NB4 (cell line): ENCODE measurements at places on chromosomes 7 and 10.

- no peak for DNase-seq
Measured at GRCh38 chr7:104963378-104963990, 50.5 kb upstream of the KMT2E start.

GRCh38 chr7:28643188-28643569 lies 230.9 kb downstream of the CREB5 start:
- DNase-seq: no peak

DNA sequence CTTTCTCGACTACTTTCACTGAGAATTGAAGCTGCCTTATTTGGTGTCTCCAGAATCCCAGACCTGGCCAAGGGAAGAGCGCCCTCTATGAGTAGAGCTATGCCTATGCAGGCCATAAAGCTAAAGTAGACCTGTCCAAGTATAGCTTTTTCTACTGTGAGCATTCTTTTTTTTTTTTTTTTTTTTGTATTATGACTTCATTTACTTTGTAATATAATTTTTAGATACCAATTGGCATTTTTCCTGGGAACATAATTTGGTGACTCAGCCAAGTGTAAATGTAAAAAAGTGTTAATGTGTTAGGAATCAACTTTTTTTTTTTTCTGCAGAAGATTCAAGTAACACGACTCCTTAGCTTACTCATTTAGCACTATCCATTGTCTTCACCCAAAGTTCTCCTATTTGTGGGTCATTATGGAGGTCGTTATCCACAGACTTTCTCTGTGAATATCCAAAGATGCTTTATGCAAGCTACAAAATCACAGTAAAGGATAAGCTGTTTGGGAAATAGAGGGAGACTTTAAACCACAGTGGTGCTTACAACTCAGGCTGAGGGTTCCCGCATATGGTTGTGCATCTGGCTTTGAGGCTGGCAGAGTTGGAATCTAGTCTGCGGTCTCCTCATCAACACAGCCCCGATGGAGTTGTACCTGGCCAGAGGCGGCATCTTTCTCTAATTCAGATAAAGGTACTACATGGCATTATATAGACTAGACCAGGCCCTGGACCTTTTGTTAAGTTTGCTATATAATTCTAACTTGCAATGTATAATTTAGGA lies 1040.2 kb upstream of the SORCS1 start:
- DNase-seq: peak; percentile 56

- no peak for DNase-seq
Measured at GRCh38 chr10:27654284-27654683, 91.3 kb downstream of the MKX start.

DNA sequence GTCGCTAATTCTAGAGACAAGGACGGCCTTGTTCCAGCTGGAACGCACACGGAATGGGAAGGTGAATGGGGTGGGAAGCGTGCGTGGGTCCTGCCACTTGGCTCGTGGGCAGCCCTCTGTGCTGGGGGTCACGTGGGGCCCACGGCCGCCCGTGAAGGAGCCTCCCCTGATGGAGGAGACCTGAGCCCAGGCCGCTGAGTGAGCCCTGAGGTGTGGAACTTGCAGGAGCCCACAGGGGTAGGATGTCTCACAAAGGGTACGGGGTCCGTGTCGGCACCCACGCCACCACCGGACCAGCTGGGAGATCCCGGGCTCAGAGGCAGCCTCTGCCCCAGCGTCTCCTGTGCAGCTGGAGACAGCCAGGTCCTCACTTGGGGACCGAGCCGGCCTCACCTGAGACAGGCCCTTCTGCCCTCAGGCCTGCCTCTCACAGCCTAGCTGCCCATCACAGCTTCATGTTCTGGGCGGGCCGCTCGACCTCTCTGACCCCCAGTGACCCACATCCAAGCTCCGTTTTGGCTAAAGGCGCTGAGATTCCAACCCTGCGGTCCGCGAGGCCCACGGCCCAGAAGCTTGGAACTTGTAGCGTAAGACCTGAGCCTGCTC lies 84.8 kb downstream of the FOXL3 start:
- no peak for DNase-seq

DNA sequence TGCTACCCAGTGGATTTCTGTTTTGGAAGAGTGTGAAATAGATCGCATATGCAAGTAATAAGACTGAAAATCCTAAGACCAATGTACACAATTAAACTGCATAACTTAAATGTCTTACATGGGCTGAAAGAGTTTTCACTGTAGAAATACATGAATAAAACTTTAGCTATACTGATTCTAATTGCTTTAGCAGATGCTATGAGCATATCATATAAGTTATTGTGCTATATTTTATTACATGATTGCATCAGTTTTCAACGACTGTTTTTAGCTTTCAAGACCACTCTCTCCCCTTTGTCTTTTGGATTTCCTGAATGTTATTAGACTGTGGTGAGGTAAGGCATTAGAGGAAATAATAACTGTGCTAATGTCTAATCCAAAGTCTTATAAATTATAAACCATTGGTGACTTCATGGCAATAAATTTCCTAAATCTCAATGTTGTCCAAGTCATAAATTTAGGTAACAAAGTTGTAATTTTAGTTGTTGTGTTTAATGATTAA lies 124.5 kb downstream of the SEMA3A start:
- DNase-seq: no peak

DNA sequence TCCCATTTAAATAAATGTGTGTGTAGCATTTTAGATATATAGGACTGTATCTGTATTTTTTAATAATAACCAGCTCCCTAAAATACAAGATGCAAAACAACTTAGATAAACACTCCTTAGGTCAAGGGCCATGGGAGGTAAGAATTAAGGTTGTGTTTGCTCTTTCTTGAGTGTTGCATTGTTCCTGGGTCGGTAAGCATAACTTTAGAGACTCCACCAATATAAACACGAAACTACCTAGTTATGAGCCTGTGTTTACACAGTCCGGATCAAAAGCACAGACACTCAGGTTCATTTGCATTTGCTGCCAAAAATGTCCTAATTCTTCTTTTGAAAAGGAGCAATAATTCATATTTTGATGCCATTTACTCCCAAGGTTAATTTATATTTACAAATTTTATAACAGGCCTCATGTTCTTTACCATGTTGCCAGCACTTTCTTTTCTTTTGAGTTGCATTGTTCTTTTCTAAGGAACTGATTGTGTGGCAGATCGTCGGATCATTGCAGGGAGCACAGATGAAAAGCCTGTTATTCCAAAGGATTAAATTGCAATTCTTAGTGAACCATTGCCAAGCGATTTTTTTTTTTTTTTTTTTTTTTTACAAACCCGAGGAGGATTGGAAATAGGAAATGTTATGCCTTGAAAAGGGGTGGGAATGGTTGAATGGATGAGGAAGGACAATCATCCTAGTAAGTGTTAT lies 45.8 kb upstream of the GLCCI1 start:
- no peak for DNase-seq

GRCh38 chr10:77692782-77693181 lies 55.2 kb upstream of the KCNMA1 start:
- no peak for DNase-seq

- DNase-seq: no peak
Measured at GRCh38 chr7:92729172-92729571, 107.2 kb downstream of the CDK6 start.

DNA sequence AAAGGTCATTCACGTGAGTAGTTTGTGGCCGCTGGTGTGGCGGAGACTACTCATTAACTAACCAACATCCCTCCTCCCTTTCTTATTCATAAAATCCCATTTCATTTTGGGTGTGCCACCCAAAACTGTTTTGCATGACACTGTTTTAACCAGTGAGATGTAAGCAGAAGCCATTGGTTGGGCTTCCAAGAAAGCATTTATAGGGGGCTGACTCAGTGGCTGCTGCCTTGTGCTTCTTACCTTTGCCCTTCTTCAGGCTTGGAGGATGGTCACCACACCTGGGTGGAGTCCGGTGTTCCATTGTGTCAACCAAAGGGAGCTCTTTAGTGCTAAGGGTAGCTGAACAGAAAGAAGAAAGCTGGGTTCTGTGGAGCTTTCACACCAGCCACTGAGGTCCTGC lies 37.2 kb upstream of the EPC1 start:
- no peak for DNase-seq

DNA sequence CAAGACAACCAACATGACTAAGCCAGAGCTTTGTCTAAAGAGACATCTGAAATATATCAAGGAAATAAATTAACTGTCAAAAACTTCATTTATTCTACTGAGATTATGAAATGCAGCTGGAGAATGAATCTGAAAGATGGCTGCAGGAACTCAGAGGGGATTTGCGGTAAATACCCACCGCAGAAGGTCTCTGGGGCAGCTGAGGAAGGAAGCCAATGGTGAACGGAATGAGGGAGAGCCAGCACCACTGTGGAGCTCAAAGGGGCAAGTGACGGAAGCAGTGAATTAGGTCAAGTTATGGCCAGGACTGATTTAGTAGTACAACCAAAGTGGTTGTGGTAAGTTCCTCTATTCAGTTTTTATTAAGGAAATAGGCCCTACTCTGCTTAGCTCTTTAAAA lies 215.3 kb upstream of the GLI3 start:
- DNase-seq: peak; percentile 62

GRCh38 chr10:63901881-63902280 lies 380.7 kb downstream of the REEP3 start:
- no peak for DNase-seq

- no peak for DNase-seq
Measured at GRCh38 chr7:86747698-86748097, 104.0 kb downstream of the GRM3 start.

DNA sequence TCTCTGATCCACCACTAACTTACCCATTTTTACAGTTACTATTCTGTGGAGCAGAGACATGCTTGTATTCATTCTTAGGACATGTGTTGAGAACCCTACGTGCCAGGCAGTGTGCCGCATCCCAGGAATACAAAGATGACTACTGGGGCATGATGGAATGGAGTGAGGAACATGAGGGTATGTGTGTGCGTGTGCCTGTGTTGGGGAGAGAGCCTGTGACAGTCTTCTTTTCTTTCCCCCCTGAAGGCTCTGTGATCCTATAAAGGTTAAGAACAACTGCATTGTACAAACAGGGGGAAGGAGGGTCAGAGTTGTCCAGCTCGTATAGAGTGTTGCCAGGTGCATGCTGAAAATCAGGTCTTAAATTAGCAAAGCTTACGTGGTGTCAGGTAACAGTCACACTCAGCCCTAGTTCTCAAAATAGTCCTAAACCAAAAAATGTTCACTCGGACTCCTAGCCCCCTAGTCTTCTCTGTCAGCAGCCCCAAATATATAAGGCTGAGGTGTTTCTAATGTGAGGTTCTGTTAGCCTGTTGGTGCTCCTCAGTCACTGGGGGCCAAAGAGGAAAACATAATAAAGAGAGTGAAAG lies 161.9 kb downstream of the CELF2 start:
- DNase-seq: peak; percentile 26

- DNase-seq: no peak
Measured at GRCh38 chr7:133428326-133428725, 175.4 kb downstream of the EXOC4 start.

- DNase-seq: no peak
Measured at GRCh38 chr7:48511080-48511479, 339.8 kb downstream of the ABCA13 start.

DNA sequence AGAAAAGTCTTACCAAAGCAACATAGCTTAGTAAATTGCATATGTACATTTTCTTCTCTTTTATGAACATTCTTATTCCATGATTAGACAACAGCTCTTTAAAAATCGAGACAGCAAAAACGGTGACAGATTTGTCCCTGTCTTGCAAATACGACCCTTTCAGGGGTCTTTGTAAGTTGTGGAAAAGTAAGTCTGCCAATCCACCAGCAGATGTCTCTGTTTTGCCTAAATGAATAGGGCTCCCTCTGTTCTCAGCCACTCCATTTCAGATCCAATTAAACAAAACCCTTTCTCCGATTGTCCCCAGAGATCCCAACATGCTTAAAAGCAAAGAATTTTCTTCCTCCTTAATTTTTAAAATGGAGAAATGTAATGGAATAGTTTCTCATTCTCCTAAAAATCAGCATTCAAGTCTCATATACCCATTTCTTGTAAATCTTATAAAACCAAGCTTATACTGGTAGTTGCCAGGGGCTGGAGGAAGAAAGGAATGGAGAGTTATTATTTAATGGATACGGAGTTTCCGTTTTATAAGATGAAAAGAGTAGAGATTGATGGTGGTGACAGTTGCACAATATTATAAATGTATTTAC lies 61.0 kb upstream of the NFE2L3 start:
- peak; percentile 85 for DNase-seq

DNA sequence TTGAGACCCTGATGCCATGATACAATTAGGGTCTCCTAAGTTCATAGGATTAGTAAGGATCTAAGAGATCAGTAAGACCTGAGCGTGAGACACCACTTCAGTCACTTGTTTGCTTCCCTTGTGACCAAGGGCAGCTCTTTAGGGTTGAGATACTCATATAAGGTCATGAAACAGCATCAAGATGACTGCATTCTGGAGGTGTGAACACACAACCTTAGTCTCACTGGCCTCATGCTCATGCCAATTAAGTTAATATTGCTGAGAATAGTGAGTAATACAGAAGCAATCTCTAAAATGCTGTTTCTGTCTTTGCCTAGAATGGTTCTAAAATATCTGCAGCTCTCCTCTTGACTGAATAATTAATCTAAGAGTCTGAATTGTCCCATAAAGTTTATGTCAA lies 39.6 kb upstream of the KLHL7 start:
- DNase-seq: no peak

GRCh38 chr10:113960617-113961181 lies 83.0 kb upstream of the ADRB1 start:
- DNase-seq: peak; percentile 66

DNA sequence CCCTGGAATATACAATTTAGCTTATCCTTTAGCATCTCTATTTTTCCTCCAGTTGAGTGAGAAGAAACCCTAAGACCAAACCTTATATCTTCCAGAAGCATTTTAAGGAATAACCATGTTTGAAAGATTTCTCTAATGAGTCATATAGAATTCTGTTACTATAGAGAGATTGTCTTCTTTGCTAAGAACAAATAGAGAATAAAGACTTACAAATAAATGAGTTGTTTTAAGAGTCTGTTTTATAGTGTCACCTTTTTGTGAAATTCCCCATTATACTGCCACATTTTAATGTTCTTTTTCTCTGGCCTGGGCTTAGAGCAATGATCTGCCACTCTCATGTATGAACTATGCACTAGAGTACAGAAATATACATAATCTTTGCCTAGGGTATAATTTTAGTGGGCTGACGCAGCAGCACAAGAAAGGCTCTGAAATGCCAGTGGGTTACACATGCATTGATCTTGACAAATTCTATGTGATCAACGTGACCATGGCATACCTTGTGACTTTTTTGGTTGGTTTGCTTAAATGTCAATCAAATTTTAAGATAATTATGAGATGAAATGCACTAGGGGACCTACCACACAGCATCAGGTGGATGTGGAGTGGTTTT lies 145.1 kb upstream of the MKLN1 start:
- DNase-seq: no peak

DNA sequence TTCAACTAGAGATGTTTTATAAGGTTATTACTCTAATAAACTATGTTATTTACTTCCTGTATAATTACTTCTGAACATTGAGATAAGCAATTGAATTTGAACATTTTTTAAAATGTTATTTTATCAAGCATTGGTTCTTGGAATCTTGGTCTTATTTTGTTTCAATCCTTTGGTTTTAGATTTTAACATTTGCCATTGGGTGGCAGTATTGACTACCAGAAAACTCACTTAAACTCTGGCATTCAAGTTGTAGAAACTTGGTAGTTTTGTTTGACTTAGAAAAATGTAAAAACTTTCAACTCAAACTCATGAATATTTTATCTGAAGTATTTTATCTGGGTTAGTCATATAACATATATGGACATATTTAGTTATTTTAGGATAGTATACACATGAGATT lies 48.1 kb downstream of the ATRNL1 start:
- DNase-seq: peak; percentile 26
